ENCODE measurements at places on chromosomes 11 and 22.

GRCh38 chr11:128892866-128893565 is 1.9 kb downstream of the KCNJ5 start:
- no peak for DNase-seq

GRCh38 chr22:31098632-31099110 is 8.7 kb downstream of the SELENOM start:
- no peak for DNase-seq

DNA sequence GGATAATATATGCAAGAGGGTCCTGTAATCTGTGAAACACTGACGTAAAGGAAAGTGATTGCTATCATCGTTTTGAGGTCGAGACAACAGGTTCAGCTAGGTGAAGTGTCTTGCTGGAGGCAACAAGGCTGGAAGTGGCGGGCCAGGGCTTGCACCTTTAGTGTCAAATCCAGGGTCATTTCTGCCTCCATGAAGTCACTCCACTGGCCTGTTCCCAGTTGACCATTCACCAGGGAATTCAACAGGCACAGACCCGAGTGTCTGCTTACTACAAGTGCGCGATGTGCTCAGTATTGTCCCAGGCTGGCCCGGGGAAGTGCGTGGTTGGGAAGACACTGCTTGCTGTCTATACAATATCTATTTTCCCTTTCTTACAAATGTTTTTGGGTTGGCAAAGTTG is 225.0 kb downstream of the CEP164 start:
- DNase-seq = no peak

GRCh38 chr11:59144579-59145345 is 2.1 kb downstream of the FAM111A start:
- no peak for DNase-seq

DNA sequence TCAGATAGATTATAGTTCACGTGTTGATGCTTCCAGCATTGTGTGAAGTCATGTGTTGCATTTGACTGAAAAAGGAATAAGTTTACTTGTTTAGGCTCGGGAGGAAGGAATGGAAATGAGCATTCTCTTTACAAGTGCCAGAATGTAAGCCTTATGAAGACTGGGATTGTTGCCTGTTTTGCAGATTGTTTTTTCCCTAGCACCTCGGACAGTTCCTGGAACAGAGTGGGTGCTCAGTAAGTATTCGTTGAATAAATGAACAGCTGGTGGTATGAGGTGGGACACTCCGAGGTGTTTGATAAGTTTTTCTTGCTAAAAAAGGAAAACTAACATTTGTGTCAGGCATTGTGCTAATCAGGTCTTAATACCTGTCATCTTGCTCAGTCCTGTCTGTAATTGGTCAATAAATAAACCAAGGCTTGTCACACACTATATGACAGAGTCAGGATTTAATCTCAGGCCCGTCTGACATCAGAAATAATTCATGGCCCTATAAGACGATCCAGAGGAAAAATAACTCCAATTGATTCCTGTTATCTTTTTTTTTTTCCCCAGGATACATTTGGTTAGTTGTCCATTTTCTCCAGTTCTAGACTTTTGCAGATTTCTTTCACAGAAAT is 304.7 kb downstream of the NELL1 start:
- DNase-seq = no peak
